ENCODE measurements at places on chromosomes 6 and 20.

- DNase-seq: no peak
Observed at GRCh38 chr20:34246126-34246626, 5.0 kb downstream of the ASIP start.

DNA sequence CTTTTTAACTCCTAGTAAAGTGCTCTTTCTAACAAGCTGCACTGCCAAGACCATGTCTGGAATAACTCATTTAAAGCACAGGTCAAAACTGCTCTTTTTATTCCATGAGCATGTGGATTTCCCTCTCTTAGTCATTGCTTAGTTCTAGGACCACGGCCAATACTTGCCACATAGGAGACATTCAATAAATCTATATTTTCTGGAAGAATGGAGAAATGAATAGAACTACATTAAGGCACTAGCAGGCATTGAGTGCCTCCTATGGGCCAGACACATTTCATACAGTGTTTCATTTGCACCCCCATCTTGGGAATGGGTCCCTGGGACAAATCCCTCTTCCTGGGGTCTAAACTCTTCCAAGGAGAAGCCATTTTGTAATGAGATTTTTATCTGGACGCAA is 552.8 kb upstream of the CITED2 start:
- DNase-seq: no peak

DNA sequence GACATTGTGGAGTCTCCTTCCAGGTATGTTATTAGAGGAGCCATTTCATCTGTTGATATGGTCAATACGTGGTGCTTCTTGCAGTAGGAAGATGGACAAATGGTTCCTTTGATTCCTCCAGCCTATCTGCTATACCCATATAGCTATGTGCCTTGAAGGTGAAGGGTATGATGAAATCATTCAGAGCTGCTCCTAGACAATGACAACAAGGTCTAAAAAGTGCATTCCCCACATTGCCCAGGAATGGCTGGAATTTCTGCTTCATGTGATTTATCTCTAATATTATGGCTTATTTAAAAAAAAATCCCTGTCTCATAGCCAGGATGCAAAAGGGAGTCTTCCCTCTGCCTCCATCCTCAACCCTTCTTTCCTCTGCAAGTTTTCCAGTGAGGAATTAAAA is 14.1 kb downstream of the DAAM2 start:
- no peak for DNase-seq

- DNase-seq: no peak
Observed at GRCh38 chr6:90537723-90538258, 49.1 kb downstream of the MAP3K7 start.

DNA sequence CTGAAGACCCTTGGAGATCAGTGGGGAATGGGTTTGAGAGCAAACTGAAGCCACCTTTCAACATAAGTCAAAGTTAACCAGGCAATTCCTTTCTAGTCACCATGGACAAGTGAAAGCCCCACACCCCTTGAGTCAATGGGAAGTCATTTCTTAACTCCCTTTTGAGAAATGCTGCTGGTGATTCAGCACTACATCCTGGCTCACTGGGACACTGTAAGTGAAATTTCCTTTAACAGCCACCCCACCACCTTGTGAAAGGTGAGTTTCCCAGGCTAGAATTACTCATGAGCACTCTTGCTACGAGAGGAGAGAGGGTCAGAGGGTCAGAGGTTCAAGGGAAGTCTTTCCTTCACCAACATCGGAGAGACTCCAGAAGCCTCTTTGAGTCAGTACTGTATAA is 93.3 kb upstream of the MARCKS start:
- DNase-seq: no peak

DNA sequence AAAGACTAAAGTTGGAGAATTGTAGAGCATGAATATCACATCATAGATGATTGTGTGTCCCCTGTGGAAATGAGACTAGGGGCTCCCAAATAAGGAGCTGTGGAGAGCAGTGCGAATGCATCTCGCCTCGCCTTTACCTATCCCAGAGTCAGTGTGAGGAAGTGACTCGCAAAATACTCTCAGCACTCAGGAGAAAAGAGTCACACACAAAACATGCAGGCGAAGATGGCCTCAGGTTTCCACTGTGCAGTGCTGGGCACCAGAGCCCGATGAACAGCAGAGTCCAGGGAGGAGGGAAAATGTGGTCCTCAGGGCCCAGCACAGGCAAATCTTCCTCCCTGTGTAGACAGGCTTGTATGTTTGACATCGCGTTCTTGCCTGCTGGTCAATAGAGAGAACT is 126.5 kb upstream of the AFDN start:
- DNase-seq: no peak

- DNase-seq: no peak
Observed at GRCh38 chr20:542777-543368, 717 bp downstream of the CSNK2A1 start.

GRCh38 chr6:22451962-22452361 is 117.4 kb upstream of the HDGFL1 start:
- no peak for DNase-seq

DNA sequence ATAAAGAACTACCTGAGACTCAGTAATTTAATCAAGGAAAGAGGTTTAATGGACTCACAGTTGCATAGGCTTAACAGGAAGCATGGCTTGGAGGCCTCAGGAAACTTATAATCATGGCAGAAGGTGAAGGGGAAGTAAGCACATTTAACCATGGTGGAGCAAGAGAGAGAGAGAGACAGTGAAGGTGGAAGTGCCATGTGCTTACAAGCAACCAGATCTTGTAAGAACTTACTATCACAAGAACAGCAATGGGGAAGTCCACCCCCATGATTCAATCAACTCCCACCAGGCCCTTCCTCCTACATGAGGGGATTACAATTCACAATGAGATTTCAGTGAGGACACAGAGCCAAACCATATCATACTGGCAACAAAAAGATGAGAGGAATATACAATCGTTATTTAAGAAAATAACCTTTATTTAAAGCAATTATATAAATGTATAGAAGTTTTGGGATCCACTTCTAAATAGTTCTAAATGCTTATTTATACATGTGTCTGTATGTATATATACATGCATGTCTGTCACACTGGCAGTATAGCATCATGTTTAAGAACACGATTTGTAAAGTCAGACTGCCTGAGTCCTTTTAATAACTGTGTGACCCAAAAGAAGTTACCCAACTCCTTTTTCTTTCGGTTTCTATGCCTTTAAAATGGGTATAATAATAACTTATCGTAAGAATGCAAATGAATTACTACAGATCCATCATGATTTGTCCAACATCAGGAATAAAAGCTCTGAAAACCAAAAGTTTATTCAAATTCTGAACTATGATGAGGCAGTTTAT is 255.7 kb upstream of the THEMIS start:
- DNase-seq: no peak

GRCh38 chr6:70079241-70079640 is 212.9 kb downstream of the COL19A1 start:
- no peak for DNase-seq

GRCh38 chr6:127967708-127968107 is 66.8 kb upstream of the THEMIS start:
- no peak for DNase-seq

- DNase-seq: no peak
Observed at GRCh38 chr6:1821513-1822183, 211.9 kb downstream of the FOXC1 start.

DNA sequence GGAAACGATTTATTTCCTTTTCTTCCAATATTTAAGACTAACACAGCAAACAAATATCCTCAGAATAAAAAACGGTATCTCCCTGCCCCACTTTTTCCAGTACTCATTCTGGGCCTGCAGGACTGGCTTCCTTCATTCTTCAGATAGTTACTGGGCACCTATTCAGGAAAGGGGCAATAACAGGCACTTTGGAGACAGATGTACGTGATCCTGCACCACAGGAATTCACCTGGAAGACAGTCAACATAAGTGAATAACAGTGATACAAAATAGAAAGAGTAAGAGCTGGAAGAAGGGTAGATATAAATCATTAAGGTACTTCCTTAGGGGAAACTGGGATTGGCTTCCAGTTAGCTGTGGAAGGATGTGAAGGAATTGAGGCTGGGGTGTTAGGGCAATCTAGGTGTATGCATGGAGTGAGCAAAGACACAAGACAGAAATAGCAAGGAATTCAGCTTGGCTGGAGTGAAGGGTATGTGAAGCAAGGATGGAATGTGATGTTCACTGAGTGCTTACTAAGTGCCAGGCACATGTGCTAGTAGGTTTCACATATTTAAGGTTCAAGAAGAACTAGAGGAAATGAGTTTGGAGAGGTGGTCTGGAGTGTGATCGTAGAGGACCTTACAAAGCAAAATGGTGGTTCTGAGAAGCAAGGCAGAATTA is 49.3 kb upstream of the FAM83C start:
- no peak for DNase-seq

- DNase-seq: no peak
Observed at GRCh38 chr6:116507324-116507723, 4.1 kb upstream of the CALHM5 start.

- DNase-seq: no peak
Observed at GRCh38 chr6:37557645-37558114, 58.0 kb upstream of the CCDC167 start.

DNA sequence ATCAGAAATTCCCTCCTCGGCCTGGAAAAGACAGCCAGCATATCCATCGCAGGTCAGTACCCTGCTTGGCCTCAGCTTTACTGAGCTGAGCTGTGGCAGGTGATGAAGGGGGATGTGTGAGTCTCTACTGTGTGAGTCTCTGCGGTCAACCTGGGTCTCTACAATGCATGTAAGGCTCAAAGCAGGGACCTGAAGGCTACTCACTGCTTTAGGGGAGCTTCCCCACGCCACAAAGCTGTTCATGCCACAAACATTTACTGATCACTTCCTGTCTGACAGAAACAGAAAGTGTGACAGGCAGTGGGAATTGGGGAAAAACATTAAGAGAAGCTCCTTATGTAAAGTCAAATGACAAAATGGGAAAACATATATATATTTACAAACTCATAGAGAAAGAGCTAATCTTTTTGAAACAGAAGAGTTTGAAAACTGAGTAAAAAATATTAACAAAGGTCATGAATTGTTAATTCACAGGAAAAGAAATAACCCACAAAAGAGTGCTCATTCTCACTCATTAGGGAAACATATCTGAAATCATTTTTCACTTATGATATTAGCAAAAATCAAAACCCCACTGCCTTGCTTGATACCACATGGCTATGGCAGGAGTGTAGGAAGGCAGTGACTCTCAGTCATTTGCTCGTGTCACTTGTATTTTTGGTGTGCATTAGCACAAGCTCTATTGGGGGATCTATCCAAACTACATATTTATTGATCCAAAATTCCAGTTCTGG is 5.8 kb downstream of the BTN3A3 start:
- DNase-seq: no peak

- no peak for DNase-seq
Observed at GRCh38 chr6:85435851-85436250, 14.0 kb upstream of the NT5E start.

DNA sequence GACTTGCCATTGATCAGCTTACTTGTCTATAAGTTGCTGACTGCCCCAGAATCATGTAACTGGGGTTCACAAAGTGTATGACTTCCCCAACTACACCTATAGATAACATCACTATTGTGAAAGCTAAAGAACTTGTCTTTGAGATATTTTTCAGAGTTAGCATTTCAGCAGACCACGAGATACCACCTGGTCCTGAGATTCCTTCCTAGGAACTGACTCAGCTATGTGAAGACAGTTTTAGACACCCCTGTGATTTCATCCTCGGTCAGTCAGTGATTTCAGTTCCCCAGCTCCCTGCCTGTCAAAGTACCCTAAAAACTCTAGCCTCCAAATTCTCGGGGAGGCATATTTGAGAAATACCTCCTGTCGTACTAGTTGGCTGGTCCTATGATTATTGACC is 62.4 kb downstream of the TXNDC5 start:
- no peak for DNase-seq

- peak; percentile 8 for DNase-seq
Observed at GRCh38 chr6:137165375-137166246, 7.8 kb downstream of the IL22RA2 start.

- DNase-seq: no peak
Observed at GRCh38 chr6:167930295-167930694, 67.2 kb upstream of the KIF25 start.

DNA sequence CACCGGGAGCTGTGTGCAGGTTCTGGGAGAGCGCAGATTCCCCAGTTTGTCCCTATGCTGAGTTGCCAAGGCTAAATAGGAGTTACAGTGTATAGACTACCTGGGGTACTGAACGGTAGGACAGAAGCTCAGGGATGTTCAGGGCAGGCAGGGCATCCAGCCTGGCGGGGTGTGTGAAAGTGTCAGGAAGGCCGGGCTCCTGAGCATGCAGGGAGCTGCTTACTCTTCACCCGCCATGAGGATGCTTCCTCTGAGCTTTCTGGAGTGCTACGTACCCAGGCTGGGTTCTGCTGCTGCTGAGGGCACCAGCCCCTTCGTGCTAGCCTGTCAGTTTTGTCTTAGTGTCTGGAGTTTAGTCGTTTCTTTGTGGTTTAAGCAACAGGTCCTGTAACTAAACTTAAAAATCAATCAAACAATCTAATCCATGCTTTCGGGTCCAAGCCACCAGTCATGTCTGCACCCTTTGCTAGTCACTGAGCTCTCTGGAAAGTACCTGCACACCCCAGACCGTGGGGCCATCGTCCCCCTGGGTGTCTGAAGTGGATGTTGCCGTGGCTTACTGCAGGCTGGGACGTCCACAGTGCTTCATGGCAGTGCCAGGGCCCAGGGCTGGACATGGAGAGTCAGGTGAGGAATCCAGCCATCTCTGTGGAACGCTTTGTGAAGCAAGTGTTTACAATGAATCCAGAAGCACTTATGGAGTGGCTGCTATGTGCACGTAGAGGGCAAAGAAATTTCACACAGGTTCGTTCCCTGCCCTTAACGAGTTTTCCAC is 220.3 kb upstream of the SNX9 start:
- DNase-seq: no peak

GRCh38 chr6:56293781-56294180 is 46.4 kb upstream of the COL21A1 start:
- no peak for DNase-seq

GRCh38 chr6:129031051-129031599 is 148.2 kb downstream of the LAMA2 start:
- no peak for DNase-seq

DNA sequence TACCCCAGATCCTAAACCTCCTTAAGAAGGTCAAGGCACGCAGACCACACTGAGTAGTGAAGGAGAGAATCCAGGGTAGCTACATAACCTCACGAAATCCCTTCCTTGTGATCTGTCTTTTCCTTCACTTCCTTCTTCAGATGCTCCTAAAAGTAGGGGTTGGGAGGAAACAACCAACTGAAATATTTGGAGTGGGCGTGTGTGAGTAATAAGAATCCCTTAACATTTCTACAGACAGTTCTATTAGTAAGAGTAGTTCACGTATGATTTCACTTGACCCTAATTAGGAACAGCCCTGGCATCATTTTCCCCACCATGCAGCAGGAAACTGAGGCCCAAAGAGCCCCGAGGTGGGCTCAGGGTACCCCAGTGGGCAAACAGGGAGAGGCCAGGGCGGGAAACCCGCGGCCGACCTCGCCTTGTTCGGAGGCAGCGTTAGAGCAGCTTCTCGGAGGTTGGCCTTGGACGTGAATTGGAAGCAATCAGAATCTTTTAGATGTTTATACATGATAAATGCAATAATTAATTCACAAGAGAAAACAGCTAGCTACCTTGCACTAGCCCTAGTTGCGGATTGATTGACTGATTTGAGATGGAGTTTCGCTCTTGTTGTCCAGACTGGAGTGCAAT is 859 bp upstream of the RAE1 start:
- no peak for DNase-seq
